Stimulated activated CD8-positive, alpha-beta memory T cell treated with anti-CD3 and anti-CD28 coated beads, Interleukin-4, amount 100 ng/mL, for 1 hour (primary cell): ENCODE measurements at places on chromosomes 11 and 22.

DNA sequence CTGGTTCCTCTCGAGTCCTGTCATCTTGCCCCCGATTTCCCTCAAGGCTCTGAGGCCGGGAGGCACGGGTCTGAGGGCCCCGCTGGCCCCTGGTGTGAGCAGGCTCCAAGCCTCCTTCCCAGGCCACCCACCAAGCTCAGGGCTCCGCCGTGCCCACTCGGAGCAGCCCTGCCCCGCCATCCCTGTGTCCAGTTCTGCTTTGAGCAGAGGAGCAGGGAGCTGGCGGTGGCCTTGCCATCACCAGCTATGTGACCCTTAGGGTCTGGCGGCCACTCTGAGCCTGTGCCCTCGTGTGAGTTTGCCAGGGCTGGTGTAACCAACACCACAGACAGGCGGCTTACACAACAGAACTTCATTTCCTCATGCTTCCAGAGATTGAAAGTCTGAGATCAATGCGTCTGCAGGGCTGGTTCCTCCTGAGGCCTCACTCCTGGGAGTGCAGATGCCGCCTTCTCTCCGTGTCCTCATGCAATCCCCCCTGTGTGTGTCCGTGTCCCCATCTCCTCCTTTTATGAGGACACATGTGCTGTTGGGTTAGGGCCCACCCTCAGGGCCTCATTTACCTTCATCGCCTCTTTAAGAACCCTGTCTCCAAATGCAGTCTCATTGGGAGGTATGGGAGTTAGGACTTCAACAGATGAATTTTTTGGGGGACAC, 36.5 kb upstream of the CELSR1 start:
- no peak for DNase-seq

GRCh38 chr11:69050592-69051380, 2.1 kb downstream of the TPCN2 start:
- DNase-seq, result no peak

GRCh38 chr11:22681281-22681812, 14.9 kb downstream of the GAS2 start:
- DNase-seq, result no peak

- no peak for DNase-seq
Observed at GRCh38 chr11:79294845-79295731, 145.7 kb downstream of the TENM4 start.

DNA sequence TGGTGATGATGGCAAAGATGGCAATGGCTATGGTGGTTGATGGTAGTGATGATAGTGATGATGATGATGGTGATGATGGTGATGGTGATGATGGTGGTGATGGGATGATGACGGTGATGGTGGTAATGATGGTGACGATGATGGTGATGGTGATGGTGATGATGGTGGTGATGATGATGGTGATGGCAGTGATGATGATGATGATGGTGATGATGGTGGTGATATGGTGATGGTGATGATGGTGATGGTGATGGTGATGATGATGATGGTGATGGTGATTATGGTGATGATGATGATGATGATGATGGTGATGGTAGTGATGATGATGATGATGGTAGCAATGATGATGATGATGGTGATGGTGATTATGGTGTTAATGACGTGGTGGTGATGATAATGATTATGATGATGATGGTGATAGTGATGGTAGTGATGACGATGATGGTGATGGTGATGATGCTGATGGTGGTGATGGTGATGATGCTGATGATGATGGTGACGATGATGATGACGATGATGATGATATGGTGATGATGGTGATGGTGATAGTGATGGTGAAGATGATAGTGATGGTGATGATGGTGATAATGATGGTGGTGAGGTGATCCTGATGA, 232.1 kb downstream of the BRD1 start:
- no peak for DNase-seq

DNA sequence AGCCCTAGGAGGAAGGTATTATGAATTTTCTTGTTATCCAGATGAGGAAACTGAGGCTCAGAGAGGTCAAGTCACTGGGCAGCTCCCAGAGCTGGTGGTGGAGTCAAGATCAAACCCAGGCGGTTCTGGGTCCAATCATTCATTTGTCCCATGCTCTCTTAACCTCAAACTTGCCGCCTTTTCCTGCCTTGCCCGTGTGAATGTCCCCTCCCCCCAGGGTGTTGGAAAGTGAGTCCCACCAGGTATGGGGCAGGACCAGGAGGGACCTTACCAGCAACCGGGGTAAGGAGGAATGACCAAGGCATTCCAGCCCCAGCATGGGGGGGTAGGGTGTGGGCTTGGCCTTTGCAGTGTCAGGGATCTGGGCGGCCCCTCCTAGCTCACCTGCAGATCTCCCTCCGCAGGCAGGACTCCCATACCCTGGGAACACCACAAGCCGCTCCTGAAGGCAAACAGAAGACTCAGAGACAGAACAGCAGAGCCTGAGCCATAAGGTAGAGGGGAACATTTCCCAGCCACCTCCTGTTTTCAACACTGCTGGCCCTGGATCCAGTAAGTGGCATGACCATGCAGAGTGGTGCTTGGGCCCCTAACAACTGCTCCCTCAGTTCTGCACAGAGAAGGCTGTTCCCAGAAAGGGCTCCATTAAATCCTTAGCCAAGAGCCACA, 41.2 kb upstream of the SYT7 start:
- DNase-seq, result no peak

DNA sequence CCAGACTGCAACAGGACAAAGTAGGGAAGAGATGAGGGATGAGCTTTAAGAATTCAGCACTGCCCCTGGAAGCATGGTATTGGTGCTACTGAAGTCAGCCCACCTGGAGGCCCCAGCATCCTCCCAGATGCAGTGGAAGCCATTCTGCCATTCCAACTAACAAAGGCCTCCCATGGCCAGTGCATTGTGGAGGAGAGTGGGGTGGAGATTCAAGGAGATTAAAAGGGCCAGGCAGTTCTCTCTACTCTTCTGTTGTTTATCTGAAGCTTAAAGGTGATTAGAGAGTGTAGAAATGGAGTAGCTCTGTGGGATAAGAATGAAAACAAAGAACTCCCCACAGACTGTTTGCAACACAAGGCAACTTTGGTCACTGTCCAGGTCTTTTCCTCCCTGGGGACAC, 24.1 kb upstream of the TSKU start:
- no peak for DNase-seq

DNA sequence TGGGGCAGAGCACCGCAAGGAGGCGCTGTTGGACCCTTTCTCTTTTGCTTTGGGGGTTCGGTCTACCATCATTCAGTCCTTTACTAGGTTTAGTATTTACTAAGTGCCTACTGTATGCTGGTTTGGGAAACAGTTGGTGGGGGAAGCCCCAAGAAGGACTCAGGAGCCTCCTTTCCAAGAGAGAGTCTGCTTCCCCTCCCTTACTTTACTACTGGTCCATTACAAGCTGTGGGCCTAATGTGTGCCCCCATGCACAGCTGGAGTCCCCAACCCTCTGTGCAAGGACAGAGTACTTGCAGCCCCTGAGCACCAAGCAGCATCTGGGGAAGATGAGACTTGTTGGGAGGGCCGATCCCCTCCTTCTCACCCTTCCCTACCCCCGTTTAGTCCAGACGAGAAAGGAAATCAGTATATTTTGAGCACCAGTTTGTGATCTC, 876 bp upstream of the UBE2L6 start:
- peak; percentile 65 for DNase-seq

GRCh38 chr11:528815-529727, 6.3 kb downstream of the HRAS start:
- no peak for DNase-seq

DNA sequence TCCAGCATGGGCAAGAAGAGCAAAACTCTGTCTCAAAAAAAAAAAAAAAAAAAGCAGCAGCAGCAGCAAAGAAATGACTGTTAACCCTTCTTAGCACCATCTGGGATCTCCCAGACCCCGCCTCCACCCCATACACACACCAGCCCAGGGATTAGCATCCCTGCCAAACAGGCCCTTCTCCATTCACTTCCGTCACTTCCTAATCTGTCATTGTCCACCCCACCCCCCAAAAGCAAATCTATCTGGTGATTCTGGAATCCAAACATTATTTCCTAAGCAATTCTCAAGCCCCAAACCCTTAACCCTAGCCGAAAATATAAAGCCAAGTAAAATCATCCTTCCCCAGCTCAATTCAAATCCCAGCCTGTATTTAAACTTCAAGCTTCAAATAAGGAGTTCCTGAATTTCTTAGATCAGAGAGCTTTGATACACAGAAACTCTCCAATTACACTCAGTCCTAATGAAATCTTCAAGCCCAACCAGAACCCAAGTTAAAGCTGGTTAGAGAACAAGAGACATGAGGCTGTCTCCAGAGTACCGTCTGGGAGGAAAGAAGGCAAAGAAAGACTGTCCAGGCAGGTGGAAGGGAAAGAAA, 6.0 kb upstream of the AHNAK start:
- DNase-seq, result no peak

DNA sequence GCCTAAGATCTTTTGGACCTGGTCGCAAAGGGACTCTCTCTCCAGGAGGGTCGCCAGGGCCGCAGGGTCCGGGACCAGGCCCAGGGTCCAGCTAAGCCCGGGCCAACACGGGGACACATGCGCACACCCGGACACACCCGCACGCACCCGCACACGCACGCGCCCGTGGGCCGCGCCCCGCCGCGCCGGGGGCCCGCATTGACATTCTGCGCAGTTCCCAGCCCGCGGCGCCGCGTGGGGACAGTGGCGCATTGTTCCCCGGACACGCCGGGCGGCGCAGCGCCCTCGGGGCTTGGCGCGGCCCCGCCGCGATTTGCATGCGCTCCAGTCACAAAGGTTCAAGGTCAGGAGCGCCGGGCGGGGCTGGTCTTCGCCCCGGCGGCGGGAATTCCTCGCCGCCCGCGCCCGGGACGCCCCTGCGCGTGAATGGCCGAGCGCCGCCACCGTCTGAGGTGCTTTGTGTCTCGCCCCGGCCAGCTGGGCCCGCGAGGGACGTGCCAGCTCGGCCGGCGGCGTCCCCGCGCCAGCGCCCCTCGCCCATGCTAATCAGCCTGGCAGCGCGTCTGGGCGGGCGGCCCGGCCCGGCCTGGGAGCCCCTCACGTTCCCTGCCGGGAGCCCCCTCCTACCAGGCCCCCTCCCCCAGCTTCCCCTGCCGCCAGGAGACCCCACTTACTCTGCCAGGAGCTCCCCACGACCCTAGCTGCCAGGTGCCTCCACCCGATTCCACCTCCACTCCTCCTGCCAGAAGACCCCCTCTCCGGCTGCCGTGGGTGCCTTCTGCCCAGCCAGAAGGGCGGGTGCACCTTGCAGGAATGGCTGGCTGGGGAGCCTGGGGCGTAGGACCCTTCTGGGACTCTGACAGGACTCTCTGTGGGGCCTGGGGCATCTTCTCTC, 50.5 kb upstream of the WNT7B start:
- DNase-seq, result no peak

DNA sequence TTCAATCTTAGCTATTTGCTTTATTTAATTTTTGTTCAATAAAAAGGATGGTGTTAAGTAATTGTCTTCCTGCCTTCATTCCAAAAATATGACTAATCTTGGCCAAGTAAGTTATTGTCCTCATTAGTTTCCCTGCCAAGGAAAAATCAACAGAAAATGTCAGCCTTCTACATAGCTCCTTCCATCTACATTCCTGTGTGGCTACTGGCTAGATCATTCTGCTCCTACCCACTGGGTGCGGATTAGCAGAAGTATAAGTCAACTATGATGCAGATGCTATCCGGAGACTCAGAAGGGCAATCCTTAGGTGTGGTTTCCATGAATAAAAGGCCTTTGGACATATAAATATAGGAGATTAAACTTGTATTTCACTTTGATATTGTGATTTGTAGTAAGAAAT, 154.4 kb downstream of the SBF2 start:
- no peak for DNase-seq

GRCh38 chr11:21771097-21771496, 421.8 kb upstream of the ANO5 start:
- no peak for DNase-seq

- no peak for DNase-seq
Observed at GRCh38 chr11:8227156-8228152, 36.2 kb downstream of the LMO1 start.

DNA sequence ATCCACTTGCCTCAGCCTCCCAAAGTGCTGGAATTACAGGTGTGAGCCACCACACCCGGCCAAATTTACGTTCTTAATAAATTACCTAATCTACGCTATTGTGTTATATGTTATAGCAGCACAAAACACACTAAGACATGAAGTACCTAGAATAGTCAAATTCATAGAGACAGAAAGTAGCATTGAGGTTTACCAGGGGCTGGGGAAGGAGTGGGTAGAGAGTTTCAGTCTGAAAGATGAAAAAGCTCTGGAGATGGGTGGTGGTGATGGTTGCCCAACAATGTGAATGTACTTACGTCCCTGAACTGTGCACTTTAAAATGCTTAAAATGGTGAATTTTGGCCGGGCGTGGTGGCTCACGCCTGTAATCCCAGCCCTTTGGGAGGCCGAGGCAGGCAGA, 65.7 kb upstream of the NUP50 start:
- DNase-seq, result no peak

DNA sequence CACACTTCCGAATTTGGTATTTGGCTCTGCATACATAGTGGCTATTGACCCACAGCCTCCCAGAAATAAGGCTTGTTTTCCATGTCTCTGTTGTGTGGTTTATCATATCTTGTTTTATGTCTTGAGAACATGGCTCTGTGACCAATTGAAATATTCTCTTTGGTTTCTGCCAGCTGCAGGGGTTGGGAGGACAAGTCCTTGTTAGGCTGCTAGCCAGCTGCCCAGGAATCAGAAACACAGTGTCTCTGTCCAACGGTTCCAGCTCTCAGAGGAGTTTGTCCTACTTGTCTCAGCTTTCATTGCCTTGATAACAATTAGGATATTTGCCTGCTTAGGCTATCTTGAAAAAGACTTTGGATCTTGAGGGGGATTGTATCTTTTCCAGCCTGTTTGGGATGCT, 6.0 kb upstream of the SLC7A4 start:
- no peak for DNase-seq

GRCh38 chr11:65303555-65303954, 11.1 kb upstream of the CDC42EP2 start:
- no peak for DNase-seq

DNA sequence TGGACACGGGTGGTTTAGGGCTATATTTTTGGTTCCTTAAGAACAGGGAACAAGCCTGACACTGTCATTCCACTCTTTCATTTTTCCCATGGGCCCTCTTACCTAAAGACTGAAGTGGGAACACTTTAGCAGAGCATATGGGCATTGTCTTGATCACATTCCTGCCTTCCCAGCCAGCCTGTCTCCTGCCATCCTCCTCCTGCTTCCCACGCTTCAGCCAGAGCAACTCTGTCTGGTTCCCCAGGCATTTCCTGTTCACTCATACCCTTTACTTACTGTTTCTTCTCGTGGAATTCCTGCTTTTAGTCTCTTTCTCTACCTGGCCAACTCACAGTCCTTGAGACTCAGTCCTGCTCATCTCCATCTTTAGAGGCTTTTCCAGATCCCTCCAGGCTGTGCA, 22.8 kb downstream of the MRPL16 start:
- no peak for DNase-seq

- no peak for DNase-seq
Observed at GRCh38 chr11:29432719-29433325, 584.0 kb downstream of the KCNA4 start.
